ENCODE measurements at places on chromosomes 12 and 14. TPM values are rescaled to one million over a fixed set of nuclear protein-coding genes. Genes with fewer than 3 reads are reported as not detected.

The DBX2 gene
- total RNA-seq: not detected

The NGB gene
- total RNA-seq: not detected

The ZFP36L1 gene
- total RNA-seq: 70.7 TPM

The MGAT4C gene
- not detected for total RNA-seq

The SLC5A8 gene
- not detected for total RNA-seq

The TDRD9 gene
- total RNA-seq: not detected

The CLEC1B gene
- total RNA-seq: not detected

The INHBC gene
- total RNA-seq: 0.13 TPM

DNA sequence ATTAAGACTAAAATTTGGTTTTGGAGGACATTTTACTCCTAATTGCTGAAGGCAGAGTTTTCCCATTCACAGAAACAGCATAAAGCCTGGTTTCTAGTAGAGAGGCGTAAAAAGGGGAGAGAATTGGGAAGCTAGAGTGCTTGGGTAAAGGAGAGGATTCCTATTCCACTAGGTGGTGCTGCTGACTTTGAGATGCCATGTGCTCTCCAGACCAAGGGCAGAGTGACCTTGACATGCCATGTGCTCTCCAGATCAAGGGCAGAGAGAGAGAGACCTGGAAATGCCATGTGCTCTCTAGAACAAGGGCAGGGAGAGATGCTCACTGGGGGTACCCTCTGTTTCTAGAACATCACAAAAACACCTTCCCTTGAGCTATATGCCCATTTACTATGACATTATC, 176.2 kb upstream of the PDZRN4 start:
- peak; percentile 3 for DNase-seq

DNA sequence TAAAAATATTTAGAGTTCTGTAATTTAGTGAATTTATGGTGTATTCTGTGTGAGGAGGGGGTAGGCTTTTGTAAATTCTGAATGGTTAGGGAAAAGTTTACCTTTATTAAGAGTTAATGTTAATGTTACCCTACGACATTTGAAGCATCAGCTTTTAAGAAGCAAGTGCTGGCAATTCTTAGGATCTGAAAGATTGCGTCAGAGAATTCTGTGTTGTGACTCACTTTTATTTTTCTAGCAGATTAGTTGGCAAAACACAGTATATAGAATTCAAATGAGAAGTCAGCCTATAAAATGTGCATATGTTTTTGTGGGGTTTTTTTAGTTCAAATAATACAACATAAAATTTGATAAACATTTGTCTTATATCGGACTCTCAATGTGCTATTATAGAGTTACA, 97.6 kb downstream of the RAD52 start:
- DNase-seq: peak; percentile 63

- no peak for DNase-seq
Measured at GRCh38 chr14:92551044-92551841, 37.7 kb downstream of the RIN3 start.

DNA sequence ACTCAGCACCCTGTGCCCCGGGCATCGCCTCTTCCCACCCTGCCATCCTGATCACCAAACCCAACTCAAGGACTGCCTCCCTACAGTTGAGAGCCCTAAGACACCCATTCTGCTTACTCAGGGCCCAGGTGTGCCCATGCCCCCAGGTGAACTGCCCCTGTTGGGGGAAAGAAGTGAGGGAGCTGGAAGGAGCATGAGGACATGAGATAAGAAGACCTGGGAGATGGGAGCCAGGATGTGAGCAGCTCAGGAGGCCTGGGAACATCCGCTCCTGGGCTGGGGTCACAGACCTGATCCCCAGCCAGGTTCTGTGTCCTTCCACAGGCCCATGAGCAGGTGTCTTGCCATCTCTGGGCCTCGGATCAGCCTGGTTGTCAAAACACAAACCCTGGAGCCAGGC, 6.6 kb downstream of the RAPGEF3 start:
- DNase-seq: no peak

DNA sequence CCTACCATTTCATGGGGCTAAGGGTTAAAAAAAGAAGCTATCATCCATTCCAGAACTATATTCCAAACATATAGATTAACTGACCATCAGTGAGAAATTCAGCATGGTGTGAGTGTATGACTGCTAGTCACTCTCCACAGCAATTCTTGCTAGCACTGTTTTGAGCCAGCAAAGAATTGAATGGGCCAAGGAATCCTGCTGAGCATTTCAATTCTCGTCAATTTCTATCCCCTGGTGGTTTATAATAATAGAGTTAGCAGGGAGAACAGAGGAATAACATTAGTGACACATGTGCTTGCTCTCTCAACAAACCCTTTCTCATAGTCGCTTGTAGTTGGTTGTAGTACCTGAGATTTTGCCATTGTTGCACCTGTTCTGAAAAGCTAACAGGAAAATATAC, 7.2 kb downstream of the MBIP start:
- DNase-seq: no peak

DNA sequence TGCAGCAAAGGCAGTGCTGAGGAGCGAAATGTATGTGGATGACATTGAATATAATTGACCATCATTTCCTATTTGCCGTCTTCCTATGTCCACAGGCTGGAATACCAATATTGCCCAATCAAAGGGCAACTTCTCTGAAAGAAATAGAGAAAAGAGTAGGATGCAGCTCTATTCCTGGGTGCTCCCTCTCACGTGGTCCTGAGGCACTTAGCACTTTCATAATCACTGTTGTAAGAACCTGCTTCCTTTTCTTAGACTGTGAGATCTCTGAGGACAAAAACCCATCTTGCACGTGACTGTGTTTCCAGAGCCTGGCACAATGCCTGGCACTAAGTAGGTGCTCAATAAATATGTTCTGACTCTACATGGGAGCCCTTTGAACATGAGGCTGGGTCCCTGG, 122.7 kb upstream of the CPM start:
- DNase-seq: no peak

DNA sequence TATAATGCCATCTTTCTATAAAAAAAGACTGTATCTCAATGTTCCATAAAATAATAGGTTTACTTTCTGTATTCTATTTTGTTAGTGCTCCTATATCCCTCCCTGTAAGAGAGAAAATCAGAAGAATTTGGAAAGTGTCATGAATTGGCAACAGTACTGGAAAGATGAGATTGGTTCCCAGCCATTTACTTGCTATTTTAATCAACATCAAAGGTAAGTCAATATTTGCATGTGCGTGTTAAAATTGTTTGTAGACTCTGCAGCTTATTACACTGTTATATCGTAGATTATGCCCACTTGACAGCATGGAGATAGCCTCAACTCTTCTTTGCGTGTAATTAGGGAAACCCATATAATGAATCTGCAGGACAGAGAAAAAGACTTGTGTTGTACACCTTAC, 34.0 kb downstream of the KCNMB4 start:
- no peak for DNase-seq

DNA sequence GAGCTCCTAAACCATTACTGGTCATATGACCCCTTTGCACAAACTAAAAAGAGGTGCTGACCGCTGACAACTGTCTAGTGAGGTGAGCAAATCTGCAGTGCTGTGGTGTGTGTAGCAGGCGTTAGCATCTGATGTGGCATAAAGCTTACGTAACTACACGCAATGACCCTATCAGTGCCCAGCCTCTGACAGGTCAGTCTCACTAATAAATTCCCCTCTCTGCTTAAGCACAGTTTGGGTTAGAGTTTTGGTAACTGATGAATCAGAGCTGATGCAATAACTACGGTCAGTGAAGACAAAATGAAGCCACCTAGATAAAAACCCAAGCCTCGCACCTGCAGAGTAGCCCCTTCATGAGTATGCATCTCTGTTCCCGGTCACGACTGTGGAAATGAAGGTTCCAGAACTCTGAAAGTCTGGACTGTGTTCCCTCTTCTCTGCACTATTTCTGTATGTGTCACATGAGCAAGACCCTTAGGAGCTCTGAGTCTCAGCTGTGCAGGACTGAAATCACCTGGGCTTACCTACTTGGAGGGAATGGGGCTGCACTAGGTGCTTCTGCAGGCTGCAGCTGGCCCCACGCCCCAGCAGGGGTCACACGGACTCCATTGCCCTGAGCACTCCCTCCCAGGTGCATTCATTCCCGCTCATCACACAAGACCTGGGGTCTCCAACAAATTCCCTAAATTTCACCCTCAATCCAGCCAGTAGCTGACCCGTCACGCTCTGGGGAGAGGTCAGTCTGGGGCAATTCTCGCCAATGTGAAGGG, 54.4 kb downstream of the RIMBP2 start:
- no peak for DNase-seq

GRCh38 chr12:101859664-101860607, 17.4 kb upstream of the DRAM1 start:
- no peak for DNase-seq

DNA sequence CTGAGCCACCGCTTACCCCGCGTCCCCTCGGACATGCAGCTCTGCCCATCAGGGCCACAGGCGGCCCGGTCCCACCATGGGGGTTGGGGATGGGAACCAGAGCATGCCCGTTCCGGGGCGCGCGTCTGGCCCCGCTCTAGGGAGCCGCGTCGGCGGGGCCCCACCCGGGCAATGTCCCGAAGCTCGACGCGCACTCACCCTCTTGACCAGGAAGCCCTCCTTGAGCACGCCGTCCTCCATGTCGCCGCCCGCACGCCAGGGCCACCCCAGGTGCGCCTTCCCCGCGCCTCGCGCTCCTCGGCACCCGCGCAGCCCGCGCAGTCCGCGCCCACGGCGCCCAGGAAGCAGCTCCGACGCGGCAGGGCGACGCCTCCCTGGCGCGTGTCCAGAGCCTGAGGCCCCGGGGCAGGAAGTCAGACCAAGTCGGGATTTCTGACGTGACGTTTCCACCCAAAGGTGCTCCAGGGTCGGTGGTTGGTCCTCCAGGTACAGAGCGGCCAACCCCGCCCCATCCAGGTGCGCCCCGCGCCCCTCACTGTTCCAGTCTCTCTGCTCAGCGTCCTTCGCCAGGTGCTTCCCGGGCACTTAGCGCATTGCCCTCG, at the start of gene PLEK2:
PLEK2 (minus strand) TSS at position 346 of the 602 bp plus-strand sequence; CDS start at position 240, 106 bp downstream.
- no peak for DNase-seq

DNA sequence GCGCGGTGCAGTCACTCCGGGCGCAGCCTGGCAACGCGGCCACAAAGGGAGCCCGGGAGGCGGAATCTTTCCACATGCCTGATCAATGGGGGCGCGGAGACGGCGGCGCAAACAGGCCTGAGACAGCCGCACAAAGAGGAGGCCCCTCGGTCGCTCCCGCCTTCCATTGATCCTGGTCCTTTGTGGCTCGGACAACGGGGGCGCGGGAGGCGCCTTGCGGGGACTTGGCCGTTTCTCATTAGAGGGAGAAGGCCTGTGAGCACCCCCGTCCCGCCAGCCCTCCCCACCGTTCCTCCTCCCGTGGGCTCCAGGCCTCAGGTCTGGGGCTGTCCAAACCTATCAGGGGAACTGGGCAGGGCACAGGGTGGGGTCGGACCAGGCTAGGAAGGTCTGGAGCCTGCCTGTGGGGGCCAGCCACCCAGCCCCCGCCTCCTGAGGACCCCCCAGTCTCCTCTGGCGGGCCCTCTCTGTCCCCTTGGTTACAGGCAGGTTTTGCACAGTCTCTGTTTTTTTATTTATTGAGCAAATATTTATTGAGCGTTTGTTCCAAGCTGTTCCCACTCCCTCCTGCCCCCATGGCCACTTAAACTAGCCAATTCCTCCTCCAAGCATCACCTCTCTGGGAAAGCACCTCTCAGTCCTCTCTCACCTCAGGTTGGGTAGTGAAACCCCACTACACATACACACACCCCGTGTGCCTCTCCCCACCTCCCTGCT, 29.0 kb upstream of the MSI1 start:
- DNase-seq: no peak

DNA sequence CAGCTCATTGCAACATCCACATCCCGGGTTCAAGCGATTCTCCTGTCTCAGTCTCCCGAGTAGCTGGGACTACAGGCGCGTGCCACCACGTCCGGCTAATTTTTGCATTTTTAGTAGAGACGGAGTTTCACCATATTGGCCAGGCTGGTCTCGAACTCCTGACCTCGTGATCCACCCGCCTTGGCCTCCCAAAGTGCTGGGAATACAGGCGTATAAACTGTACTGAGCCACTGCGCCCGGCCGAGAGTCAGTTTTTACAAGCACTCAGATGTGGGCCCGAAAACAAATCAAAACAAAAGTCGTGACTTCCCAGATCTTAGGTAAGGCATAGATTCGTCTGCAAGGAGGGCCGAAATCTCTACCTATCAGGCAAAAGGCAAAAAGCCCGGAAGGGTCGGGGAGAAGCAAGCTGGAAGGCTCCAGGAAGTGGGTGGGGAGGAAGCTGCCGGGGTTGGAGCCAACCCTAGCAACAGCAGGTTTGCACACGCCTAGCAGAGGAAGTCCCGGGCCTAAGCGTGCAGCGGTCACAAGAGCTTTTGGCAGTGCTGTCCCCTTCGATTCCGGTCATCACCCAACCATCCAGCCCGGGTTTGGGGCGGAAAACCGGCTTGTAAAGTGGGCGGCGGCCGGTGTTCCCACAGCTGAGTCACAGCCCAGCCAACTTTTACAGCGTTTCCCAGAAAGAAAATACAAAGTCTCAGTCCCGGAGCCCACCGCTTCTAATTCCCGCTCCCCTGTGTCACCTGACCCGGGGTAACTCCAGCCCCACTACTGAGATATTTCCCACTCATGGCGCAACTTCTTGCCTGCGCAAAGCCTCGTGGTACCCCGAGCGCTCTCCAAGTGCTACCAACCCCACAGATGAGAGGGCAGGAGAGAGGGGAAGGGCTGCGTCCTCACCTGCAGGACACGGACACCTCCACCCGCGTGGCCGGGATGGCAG, 583 bp downstream of the CPNE8 start:
- peak; percentile 94 for DNase-seq

GRCh38 chr12:15829949-15830348, 40.8 kb upstream of the EPS8 start:
- DNase-seq: peak; percentile 34

GRCh38 chr12:67966560-67966959, 22.7 kb upstream of the IFNG-AS1 start:
- no peak for DNase-seq

DNA sequence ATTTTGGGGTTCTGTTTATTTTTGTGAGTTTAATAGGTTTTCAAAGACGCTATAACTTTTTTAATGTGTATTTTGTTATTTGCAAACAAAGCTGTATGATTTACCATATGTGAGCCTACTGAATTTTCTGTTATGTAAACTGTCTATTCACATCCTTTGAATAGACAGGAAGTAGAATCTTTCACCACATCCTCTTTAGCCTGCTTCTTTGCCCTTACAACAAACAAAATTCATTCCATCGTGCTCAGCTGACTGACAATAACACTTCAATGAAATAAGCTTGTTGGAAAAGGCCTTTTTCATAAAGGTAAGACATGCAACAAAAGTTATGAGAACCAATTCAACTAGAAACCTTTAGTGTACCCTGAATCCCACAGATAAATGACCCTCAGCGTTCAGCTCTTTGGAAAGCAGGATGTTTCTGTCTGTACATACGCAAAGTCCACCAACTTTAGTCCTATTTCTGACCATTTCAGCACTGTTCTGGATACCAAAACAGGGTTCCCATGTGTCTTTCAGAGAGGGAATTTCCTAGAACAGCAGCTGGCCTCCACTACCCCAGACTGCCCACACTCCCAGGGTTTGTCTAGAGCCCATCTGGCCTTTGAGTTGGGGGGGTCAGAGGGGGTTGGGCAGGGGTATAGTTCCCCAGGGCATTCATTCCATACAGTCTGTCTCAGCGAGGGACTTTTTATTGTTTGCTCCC, 71.3 kb downstream of the DUSP6 start:
- peak; percentile 30 for DNase-seq

All from HT1080 (cell line).